ENCODE measurements at places on chromosomes 6 and 20.

GRCh38 chr6:157756708-157757429 is 66.2 kb upstream of the SNX9 start:
- DNase-seq = peak; percentile 46

DNA sequence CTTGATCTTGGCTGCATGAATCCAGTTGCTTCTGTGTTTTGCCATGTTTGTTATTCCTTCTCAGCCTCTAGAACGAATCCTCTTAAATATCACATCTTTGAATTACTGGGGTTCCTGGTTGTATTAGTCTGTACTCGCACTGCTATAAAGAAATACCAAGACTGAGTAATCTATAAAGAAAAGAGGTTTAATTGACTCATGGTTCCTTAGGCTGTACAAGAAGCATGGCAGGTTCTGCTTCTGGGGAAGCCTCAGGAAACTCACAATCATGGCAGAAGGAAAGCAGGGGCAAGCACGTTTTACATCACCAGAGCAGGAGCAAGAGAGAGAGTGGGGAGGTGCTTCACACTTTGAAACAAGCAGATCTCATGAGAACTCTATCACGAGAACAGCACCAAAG is 18.0 kb upstream of the BFSP1 start:
- DNase-seq = no peak

DNA sequence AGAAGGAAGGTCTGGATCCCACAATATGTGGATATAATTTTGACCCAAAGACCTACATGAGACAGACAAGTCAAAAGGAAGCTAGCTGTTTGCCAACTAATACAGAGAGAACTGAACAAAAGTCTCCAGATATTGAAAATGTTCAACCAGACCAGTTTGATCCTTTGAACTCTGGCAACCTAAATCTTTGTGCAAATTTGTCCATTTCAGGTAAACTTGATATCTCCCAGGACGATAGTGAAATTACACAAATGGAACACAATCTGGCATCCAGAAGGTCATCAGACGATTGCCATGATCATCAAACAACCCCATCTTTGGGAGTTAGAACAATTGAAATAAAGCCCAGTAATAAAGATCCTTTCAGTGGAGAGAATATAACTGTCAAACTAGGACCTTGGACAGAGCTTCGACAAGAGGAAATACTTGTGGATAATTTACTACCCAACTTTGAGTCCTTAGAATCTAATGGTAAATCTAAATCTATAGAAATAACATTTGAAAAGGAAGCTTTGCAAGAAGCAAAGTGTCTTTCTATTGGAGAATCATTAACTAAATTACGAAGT is 41.9 kb upstream of the SDHAF4 start:
- DNase-seq = no peak

- no peak for DNase-seq
Measured at GRCh38 chr20:40984496-40984895, 44.1 kb upstream of the TOP1 start.

- no peak for DNase-seq
Measured at GRCh38 chr6:3454273-3455010, 2.4 kb downstream of the SLC22A23 start.

DNA sequence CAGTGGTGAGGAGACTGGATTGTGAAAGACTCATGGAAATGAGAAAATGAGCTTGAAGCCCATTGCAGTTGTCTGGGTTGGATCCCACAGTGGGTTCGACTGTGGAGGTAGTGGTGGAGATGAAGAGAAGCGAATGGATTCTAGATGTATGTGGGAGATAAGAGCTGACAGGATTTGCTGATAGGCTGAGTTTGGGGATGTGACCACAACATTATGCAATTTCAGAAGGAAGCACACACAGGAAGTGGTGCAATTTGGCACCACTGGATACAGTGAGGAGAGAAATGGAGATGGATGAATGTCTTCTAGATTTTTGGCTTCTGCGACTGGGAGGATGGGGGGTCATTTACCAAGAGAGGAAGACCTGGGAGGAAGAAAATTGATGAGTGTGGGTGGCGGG is 64.4 kb upstream of the MAFB start:
- no peak for DNase-seq

DNA sequence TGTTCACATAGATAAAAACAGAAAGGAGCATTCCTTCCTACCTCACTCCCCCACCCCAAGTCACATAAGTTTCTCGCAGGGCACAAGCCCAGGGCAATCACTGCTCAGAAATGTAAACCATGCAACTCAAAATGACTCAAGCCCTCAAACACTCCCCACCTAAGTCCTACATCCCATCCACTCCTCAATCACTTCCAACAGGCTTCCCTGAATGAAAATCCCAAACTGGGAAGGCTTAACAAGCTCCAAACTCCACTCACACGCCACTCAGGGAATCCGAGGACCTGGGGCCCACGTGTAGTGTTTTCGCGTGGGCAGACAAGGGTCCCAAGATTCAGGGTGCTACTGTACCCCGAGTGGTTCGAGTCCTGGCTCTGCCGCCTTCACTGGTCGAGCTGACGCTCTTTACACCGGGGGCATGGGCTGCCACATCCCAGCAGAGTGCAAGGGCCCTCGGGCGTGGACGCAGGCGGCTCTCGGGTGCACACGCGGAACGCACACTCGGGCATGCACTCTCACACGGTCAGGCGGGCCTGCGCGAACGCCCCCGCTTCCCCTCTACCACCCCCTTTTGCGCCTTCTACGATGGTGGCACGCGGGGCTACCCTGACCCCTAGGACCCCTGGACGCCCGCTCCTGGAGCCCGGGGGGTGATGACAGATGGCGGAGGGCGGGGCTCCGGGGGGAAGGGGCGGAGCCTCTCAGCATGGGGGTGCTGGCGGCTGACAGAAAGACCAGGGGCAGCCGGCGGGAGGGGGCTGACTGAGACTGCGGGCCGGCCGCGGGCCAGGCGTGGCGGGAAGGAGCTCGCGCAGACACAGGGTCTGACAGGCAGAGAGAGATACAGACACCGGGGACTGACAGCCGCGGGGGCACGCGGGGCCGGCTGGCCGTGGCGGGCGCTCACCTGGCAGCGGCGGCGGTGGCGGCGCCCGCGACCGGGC is 657 bp downstream of the ZHX3 start:
- peak; percentile 58 for DNase-seq

DNA sequence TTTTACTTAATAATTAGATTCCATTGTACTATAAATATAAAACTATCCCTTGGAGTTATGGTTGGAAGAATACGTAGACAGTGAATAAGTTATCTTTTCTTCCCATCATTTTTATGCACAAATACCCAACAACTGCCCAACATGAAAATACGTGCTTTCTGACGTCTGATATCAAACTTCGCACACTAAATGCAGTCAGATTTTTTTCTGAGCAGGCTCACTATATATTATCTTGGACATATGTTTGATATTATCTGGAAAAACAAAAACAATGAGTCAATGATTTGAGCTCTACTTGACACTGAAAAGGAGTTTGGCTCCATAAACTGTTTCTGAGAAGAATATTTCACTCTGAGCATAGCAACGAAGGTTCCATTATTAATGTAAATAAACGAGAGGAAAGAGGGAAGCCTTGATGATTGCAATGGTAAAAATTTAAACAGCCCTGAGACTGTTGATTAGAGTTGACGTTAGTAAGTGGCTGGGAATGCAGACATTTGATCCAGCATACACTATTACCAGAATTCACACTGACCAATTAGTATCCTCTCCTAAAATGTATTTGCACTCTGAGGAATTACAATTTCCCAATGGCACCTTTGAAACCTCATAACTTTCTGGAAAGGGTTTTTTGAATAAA is 1090.0 kb downstream of the EPHA7 start:
- DNase-seq = no peak

- no peak for DNase-seq
Measured at GRCh38 chr6:87430499-87430898, 22.7 kb downstream of the CFAP206 start.

- DNase-seq = no peak
Measured at GRCh38 chr20:59823491-59824259, 109.8 kb downstream of the SYCP2 start.

DNA sequence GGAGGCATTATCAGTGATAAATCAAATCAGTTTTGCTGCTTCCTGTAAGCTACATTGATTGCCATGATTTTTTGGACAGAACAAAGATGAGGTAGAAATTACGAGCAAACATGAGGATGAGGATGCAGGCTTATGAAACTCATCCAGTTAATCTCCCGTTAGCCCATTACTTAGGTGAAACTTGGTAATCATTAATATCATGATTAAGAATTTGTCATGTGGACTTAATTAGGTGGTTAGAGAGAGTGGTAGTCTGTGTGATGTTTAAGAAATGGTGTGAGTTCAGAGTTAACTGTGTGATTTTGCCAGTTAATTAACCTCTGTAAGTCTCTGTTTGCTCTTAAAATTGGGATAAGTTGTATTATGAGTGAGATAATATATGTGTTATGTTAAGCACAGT is 62.0 kb downstream of the TSPYL4 start:
- DNase-seq = no peak

GRCh38 chr6:146289816-146290588 is 253.6 kb upstream of the RAB32 start:
- no peak for DNase-seq

DNA sequence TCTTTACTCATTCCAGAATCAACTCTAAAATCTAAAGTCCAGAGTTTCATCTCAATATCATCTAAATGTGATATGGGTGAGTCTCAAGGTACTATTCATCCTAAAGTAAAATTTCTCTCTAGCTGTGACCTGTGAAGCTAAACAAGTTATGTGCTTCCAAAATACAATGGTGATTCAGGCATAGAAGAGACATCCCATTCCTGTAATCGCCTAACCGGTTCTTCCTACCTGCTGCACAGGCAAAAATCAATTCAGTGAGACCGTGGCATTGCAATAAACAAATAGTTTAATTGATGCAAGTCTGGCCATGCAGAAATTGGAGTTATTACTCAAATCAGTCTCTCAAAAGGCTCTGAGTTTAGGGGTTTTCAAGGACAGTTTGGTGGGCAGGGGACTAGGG is 232.8 kb downstream of the UBE3D start:
- DNase-seq = no peak

GRCh38 chr6:999552-999951 is 306.6 kb upstream of the EXOC2 start:
- DNase-seq = no peak

DNA sequence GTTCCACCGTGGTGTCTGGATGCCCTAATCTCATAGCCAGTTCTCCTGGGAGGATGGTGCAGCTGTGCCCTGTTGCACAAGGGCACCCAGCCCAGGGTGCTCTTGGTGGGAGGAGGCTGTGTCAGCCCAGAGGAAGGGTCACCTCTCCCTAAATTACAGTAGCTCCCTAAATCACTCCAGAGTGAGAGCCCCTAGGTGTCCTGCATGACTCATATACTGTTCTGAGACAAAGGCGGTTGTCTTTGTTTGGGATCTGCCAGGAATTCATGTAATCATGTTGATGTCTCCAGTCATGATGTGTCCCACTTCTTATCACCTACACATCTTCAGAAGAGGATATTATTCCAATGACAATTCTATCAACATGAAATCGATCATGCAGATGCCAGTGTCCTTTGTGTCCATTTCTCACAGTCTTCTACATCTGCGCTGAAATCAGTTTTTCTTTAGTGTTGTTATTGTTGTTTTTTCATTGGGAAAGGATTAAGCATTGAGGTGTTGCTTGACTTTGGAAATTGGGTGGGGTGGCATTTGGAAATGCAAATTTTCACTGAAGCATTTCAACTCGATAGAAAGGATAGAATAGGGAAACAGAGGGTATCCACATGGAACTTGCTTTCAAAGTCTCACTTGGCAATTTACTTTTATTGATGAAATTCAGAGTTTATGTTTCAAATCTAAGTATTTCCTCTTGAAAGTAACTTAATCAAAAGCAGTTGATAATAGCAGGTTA is 19.5 kb downstream of the PERP start:
- DNase-seq = no peak

DNA sequence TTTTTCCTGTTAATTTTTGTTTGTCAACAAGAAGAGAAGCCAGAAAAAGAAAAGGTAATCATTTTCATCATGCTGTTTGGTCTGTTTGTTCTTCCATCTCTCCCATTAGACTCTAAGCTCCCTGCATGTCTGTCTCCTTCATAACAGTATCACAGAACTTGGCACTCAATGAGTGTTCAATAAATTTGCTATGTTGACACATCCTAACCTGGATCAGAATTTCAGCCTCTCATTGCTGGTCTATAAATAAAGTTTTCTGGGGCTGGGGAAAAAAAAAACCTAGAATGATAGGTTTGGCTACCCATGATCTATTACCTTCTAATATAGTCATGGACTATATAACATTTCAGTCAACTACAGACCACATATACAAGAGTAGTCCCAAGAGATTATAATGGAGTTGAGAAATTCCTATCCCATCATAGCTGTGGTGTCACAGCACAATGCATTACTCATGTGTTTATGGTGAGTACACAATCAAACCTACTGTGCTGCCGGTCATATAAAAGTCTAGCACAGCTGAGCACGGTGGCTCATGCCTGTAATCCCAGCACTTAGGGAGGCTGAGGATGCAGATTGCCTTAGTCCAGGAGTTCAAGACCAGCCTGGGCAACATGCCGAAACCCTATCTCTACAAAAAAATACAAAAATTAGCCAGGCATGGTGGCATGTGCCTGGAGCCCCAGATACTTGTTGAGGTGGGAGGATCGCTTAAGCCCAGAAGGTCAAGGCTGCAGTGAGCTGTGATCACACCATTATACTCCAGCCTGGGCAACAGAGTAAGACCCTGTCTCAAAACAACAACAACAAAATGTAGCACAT is 5.9 kb downstream of the NUDT3 start:
- DNase-seq = no peak

DNA sequence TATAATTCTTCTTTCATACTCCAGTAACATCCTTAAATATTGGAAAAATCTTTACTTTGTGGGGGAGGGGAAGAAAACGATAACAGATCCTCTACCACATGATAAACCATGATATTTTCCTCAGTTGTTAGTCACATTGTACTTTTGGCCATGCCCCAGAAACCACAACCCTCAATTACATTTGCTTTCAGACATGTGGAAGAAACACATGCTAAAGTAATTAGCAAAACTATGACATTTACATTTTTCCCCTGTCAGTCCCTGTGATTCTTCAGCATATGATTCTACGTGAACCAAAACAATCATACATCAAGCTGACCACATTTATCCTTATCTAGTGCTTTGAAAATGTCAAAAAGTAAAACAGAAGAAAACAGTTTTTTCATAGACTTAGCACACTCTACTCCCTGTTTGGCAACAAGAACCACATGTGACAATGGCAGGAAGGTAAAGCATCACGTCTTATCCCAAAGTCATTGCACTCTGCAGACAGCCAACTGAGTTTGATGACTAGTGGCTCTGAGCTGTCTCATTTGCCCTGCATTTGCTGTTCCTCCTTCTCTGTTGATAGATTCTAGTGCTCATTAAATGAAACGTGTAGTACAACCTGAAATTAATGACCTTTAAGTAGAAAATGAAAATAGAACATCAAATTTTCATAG is 505.8 kb upstream of the MARCKS start:
- no peak for DNase-seq

GRCh38 chr6:123276546-123276980 is 280.5 kb downstream of the CLVS2 start:
- DNase-seq = no peak

- DNase-seq = no peak
Measured at GRCh38 chr20:60063048-60063451, 104.8 kb downstream of the CDH26 start.
